ENCODE measurements at places on chromosomes 13 and 19.

GRCh38 chr19:53773999-53774398 lies 50.1 kb downstream of the NLRP12 start:
- no peak for DNase-seq

- DNase-seq = no peak
Observed at GRCh38 chr19:38840583-38840968, 9.0 kb upstream of the ECH1 start.

GRCh38 chr13:29693275-29693945 lies 97.9 kb upstream of the SLC7A1 start:
- DNase-seq = no peak

DNA sequence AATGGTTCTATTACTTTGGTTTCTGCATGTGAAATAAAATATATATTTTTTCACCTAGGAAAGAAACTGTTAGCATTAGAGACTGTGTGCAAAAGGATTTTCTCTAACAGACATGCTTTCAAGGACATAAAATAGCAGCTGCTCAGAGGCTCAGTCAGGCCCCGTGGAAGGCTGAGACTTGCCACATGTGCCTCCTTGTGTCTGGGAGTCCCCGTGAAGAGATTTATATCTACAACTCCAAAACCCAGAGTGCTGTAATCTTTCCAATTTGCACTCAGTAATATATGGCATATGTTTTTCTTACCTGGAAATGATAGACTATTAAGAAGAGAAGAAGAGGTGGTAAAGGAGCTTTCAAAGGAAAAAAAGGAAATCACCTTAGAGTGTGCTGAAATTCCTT lies 371.6 kb upstream of the OBI1 start:
- DNase-seq = peak; percentile 27

DNA sequence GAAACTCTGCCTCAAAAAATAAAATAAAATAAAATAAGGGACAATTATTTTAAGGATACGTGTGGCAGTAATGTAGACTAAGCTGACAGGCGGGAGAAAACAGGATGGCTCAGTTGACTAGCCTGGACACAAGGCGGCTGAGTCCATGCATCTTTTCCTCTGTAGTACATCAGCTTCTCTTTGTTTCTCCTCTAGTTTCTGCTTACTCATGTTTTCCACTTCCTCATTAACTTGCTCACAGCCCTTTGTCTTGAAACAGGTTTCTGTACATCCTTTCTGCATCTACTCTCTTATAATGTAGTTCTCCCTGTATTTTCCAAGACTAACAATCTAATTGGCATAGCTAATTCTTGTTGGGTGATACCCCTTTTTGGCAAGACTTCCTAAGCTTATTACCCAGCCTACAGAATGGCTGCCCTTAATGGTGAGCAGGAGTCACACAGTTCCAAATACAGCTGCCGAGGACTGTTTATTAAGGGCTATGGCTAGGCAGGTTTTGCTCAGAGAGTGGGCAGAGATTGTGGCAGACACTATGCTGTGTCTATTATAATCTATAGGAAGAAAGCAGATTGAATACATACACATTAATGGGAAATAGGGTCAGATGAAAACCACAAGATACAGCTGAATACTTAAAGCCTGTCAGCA lies 58.7 kb upstream of the KLF5 start:
- peak; percentile 16 for DNase-seq

GRCh38 chr13:102599426-102600012 lies 2.7 kb downstream of the TPP2 start:
- no peak for DNase-seq

GRCh38 chr19:57887195-57887941 lies 1.5 kb downstream of the ZNF814 start:
- DNase-seq = no peak

DNA sequence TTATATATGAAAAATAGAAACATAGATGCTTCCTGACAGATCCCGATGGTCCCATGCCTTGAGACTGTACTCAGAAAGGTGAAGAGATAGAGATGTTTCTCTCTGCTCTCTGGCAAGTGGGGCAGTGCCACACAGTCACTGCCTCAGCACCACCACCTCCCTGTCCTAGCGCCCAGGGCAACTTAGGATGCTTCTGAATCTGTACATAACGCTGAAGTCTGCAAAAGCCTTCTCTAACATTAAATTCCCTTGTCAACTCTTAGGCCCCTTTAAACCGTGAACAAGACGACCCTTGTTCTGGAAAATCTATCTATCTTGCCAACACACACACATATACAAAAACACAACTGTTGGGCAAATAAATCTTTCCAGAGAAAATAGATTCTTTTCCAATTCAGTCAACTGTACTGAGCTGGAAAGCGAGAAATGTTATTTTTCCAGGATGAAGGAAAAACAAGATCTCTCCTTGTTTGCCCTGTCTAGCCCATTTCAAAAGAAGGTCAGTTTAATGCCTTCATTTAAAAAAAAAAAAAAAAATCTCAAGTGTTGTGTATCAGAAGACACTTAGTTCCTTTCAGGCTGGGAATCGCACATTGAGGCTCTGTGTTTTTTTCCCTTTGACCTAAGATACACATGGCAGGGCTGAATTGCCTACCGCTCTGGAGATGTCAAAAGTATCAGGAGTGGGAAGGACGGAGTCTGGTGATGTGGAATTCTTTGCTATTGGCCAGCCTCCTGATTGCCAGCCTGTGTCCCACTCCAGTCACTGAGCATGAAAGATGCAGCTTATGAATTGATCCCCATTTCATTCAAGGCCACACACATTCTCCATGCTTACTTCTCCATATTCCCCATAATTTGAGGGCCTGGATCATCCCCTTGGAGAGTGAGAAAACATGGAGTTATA lies 241.4 kb downstream of the LACC1 start:
- no peak for DNase-seq

GRCh38 chr13:28338006-28338574 lies 156.8 kb downstream of the FLT1 start:
- no peak for DNase-seq

DNA sequence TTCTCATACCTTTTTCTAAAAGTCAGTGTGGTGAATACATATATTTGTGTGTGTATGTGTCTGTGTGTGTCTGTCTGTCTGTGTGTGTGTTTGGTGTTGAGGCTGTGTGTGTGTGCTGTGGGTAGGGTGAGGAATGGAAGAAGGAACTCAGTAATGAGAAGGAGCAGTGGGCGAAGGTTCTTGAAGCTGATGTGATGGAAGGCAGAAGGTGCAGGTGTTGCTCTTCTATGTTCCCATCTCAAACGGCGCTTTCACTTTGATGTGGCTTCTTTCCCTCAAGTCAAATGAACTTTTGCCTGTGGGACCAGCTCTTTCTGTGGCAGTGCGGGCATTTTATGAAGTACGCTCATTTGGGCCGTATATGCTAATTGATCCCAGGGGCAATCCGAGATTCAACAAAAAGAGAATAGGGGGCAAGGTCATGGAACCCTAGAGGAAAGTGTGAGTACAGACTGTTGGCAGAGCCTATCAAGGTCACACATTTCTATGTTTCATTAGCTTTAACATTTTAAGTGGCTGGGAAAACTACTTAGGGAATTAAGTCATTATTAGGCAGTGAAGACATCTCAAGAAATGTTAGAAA lies 15.2 kb downstream of the BIVM start:
- no peak for DNase-seq

DNA sequence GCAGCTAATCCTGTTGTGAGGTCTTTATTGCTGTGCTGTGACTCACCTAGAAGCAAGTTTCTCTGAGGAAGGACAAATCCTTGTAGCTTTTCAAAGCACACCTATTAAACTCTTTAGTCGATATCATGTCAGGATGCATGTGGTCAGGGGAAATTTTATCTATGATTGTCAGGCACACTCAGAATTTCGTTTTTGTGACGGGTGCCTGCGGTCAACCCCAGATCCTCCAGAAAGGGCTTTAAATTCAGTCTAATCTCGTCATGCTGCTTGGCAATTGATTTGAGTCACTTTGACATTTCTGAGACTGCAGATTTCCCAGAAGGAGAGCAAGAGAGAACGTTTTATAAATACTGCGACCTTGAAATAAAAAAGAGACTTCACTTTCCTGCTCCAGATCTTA lies 316.9 kb downstream of the FGF9 start:
- no peak for DNase-seq

Data from NCI-H1092 treated with DMSO at 0.1 percent for 48 hours (cell line).